Upper lobe of left lung (tissue), 6 donors: ENCODE measurements at places on chromosomes 4 and X.
A peak's percentile ranks its signal among the peaks of the same experiment; 100 is the strongest.

DNA sequence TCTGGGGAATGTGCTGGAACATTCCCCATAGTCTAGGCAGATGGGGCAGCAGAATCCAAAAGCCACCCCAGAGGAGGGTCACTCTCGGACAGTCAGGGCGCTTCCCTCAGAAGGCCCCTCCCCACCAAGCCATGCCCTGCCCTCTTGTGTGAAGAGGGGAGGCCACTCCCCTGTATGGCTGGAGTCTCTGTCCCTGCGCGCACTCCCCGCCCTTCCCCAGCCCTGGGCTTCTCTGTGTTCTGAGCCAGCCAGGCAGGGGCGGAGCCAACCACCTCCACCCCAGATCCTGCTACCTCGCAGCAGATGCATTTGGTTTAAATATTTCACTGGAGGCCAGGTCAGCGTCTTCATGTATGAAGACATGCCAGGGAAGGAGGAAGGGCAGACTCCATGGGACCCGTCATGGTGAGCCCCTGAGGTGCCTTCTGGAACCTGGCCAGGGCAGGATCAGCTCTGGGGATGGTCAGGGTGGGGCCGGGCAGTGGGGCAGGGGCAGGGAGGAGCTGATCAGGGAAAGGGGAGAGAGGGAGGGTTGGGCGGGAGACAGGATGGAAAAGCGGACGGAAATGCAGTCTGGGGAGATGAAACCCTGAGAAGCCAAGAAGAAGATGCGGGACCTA, 107.3 kb downstream of the ADRA2C start:
- DNase-seq = no peak

GRCh38 chr4:121376556-121376955, 4.3 kb downstream of the QRFPR start:
- peak; percentile 75 for DNase-seq

- DNase-seq = no peak
Measured at GRCh38 chrX:10367406-10367805, 210.6 kb downstream of the CLCN4 start.

GRCh38 chr4:46211406-46211805, 87.6 kb upstream of the GABRG1 start:
- DNase-seq = no peak

GRCh38 chr4:103721251-103721650, 1.5 kb upstream of the TACR3 start:
- DNase-seq = no peak

- no peak for DNase-seq
Measured at GRCh38 chr4:4396628-4397440, 9.9 kb downstream of the NSG1 start.

DNA sequence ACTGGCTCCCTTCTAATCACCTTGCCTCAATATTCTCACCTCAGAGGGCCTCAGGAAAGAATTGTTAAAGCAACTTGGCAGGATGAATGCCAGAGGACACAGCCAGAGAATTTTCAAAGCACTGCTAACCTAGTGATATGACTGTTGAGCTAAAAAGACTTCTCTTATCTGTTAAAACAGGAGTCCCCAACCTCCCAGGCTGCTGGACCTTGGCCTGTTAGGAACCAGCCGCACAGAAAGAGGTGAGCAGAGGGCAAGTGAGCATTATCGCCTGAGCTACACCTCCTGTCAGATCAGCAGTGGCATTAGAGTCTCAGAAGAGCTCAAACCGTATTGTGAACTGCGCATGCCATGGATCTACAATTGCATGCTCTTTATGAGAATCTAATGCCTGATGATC, 1.7 kb upstream of the KCNE5 start:
- no peak for DNase-seq

DNA sequence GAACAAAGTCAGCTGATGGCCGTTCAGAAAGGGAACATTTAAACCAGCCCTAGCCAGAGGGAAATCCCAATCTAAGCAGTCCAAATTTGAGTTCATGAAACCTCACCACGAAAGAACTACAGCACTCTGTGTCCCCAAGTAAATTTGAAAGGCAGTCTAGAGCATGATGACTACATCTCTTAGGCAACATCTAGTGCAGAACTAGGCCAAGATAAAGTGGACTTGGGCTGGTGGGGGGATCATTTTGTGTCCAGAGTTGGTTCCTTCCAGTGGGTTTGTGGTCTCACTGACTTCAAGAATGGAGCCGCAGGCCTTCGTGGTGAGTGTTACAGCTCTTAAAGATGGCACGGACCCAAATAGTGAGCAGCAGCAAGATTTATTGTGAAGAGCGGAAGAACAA, 64.9 kb downstream of the KLHL4 start:
- no peak for DNase-seq

- no peak for DNase-seq
Measured at GRCh38 chrX:28590396-28590795, 3.1 kb downstream of the IL1RAPL1 start.

DNA sequence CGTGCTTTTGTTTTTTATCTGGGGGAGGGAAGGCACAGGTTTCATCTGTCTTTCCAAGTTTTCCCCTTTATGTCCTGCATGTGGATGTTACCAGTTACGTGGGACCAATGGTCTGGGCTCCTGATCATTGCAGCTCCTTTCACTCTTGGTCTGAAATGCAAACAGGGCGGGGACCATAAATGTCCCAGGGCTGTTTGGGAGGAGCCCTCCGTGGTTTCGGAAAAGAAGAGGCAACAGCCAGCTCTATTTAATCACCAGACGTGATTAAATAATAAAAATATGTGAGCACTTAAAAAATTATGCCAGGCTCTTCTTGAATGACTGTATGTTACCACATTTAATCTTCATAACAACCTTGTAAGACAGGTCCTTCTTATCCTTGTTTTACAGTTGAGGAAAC, 30.8 kb upstream of the C1GALT1C1 start:
- no peak for DNase-seq

GRCh38 chr4:93237521-93237920, 591.0 kb upstream of the ATOH1 start:
- DNase-seq = no peak

GRCh38 chrX:106391284-106391911, 220.4 kb upstream of the RADX start:
- no peak for DNase-seq

- no peak for DNase-seq
Measured at GRCh38 chrX:120614816-120615215, 10.9 kb downstream of the MCTS1 start.

DNA sequence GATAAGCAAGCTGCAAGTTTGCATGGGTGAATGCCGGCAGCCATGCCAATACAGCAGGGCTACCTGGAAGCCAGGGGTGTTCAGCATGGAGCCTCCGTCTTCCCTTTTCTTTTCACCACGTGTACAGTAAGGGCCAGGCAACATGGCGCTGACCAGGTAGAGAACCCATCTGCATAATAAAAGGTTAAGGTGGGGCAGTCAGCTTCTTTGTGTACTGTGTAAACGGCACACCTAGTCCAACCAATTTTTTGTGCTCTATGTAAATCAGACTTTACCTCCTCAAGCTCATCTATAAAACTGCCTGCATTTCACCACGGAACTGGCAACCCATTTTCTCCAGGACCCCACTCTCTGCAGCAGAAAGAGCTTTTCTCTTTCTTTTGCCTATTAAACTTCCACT, 286.8 kb upstream of the VCX3A start:
- DNase-seq = no peak

DNA sequence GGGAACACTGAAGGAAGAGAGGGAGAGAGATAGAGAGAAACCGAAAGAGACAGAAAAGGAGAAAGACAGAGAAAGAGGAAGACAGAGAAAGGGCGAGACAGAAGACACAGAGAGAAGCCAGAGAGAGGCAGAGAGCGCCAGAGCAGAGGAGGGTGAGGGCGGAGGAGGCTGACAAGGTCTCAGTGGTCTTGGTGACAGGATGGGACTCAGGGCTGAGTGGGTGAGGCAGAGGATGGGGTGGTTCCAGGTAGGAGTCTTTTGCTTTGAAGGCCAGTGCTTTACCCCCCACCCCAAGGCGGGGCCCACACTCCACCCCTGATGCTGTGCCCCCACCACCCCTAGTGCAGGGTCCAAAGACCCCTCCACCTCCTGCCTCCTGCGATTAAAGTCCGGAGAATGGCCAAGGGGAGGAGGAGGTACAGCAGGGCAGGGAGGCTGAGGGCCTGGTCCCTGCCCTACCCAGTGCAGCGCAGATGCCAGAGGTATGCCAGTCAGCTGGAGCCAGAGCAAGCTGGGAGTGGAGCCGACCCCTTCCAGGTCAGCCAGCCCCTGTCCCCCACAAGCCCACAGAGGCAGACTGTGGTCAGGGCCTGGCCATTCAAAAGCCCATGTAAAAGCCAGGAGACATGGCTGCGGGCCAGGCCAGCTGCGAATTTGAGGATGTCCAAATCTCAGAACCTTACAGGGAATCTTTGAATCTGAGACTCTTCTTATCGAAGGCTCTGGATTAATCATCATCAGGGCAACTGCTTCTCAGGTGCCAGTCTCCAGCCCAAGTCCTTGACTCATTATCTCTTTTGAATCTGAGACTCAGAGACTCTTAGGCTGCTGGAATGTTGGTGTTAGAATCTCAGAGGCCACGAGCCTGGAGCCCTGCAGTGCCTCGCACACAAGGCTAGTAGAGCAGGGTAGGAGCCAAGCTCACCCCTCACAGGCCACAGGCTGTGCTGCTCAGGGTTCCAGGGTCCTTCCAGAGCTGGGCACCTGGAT, 758 bp downstream of the IQSEC2 start:
- no peak for DNase-seq

DNA sequence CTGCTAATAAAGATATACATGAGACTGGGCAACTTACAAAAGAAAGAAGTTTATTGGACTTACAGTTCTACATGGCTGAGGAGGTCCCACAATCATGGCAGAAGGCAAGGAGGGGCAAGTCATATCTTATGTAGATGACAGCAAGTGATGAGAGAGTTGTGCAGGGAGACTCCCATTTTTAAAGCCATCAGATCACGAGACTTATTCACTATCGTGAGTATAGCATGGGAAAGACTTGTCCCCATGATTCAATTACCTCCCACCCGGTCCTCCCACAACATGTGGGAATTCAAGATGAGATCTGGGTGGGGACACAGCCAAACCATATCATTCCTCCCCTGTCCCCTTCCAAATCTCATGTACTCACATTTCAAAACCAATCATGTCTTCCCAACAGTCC, 50.9 kb upstream of the GRID2 start:
- no peak for DNase-seq

DNA sequence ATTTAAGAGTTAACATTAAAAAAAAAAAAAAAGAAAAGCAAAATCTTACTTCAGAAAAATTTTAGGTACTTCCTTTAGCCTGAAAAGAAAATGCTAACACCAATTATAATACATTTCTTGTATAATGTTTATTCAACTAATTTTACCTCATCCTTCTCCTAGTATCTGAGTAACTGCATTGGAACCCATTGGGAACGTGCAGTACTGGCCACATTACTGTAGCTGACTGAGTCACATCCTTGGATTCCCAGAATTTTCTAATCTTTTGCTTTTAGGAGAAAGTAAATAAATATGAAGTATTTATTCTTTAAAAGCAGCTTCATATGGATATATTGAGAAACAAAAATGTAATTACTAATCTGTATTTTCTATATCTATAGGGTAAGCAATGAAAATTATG, 82.6 kb upstream of the SLITRK2 start:
- DNase-seq = no peak

DNA sequence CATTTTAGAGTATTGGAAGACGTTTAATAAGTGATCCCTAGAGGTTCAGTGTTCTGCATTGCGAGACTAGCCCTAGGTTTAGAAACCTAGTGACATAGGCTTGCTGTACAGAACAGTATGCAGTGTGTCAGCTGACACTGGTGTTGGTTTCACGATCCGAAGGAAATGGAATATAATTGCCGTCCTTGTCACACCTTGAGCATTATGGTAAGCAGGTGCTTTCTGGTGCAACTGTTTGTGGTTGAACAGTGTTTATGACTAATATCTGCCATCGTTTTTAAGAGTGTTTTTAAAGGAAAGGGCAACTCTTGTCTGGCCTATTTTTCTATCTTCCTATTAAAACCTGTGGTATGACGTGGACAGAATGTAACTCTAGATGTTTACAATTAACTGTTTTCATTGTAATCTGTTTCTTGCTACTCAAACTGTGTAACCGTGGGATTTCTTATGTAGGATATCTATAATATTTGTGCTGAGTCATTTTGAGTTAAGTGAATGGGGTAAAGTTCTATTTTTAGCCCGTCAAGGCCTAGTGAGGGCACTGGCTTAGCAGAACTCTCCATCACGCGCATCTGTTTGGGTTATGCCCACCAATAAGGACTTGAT, 53.8 kb upstream of the TBC1D14 start:
- DNase-seq = no peak

- no peak for DNase-seq
Measured at GRCh38 chr4:95362906-95363558, 185.7 kb downstream of the UNC5C start.

DNA sequence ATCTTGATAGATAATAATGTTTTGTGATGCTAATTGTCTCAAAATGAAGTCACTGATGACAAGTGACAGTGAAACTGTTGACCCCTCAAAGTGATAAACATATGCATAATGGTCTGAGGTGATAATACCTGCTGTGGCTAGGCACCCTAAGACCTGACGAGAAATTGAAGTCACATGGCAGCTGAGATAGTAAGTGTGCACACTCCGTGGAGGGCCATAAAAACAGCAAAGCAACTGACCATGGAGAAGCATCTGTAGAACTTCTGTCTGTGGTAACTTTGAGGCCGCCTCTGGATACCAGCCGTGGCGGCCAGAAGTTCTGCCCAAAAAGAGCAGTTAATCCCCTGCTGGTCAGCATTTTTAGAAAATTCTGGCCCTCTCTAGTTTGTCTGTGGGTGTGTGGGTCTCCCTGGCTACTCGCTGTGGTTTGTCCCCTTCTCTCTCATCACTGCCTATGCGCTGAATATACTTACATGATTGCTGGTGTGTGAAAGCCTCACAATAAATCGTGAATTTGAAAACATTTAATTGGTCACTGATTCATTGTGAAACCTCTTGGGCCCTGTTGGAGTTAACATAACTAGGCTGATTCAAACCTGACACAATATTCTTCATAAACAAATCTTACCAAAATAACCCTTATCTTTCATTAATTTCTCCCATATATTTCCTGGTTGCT, 50.6 kb downstream of the CCDC149 start:
- no peak for DNase-seq

DNA sequence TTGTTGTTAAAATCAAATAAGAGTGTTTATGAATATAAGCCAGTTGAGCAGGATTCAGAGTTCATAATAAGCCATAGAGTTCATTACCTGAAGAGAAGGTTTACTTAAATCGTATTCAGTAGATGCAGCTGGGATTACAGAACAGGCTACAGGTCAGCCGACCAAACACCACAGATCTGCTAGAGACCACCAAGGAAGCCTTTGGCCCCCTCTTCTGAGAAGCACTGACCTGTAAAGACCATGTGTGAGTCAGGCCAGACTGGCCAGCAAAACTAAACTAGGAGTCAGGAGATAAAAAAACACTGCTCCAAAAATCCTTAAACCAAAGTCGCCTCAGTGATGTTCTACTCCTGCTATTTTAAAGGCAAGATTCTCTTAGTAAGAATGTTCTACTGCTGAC, 1125.5 kb downstream of the FAT4 start:
- no peak for DNase-seq
